ENCODE measurements at places on chromosomes 6 and 20.
A peak's percentile ranks its signal among the peaks of the same experiment; 100 is the strongest.

GRCh38 chr6:44670146-44670545 is 282.6 kb downstream of the CDC5L start:
- DNase-seq: no peak

DNA sequence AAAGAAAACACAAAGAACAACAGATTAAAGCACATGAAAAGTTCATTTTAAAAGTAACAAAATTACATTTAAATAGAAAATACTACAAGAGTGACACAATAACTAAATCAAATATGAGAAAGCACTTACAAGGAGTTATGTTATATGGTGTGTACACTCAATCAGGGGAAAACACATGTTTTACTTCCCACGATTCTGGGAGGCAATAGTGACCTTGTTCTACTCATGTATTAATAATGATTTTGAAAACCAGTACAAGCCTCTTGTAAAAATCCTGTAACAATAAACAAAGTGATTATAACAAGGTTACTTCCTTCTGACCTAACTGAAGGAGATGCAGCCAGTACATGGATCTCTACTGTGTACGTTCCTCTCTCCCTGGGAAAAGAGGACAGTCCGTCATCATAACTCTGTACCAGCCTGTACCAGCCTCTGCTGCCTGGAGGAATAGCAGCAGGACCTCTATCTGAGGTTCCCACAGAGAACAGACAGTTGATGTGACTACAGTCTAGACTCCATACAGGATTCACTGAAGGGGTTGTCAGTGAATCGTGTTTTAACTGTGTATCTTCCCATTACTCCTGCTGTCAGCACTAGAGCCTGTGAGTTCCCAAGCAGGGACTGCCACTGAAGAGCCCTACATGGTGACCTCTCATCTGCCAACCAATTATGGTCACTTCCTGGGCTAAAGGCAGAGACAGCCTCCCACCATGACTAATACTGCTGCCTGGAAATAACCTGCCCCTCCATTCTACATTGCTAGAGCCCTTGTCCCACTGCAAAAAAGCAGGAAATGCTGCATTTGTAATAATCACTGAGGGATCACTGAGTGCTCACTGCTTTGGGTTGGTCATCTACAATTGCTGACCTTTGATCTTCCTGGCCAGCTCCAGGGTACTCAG is 149.7 kb downstream of the KIF16B start:
- peak; percentile 1 for DNase-seq

GRCh38 chr6:100412872-100413271 is 51.8 kb downstream of the SIM1 start:
- no peak for DNase-seq

- DNase-seq: peak; percentile 83
Observed at GRCh38 chr20:54103067-54103761, 32.8 kb upstream of the BCAS1 start.

DNA sequence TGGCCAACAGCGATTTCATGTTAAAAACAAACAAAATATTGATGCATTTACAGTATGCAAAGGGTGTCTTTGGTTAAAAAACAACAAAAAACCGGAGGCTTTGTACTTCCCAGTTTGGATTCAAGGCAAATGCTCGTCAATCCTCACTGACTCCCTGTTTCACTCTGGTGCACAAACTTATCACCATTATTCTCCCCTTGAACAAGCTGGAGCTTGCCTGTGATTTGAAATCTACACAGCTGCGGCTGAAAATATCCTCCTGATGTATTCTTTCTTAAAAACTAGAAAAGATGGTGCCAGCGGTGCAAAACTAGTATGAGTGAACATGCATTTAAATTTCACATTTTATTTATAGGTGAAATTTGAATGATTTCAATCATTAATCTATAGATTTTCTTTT is 3.3 kb downstream of the PERP start:
- DNase-seq: no peak

DNA sequence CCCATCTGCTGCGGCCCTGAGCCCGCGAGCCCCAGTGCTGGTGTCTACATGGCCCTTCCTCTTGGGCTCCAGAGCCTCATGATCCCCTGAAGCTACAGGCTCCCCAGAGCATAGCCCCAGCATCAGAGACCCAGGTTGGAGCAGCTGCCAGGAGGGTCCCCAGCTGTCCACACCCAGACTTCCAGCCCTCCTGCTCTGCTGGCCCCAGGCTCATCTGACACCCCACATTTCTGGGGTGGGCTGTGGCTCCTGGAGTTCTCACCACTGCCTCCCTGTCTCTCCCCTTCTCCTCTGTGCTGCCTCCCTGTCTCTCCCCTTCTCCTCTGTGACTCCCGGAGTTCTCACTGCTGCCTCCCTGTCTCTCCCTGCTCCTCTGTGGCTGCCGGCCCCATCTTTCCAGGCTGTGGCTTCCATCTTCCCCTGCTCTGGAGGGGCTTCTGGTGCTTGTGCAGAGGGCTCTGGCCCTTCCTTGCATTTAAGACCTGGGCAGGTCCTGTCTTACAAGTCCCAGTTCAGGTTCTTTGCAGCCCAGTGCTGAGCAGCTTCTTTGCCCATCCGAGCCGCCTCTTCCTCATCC is 108.1 kb downstream of the ERMARD start:
- DNase-seq: no peak

GRCh38 chr20:57266291-57267157 is at the start of gene BMP7:
Gene BMP7 (minus strand): TSS chr20:57266641. CDS start chr20:57266122, 519 bp downstream.
- DNase-seq: no peak

DNA sequence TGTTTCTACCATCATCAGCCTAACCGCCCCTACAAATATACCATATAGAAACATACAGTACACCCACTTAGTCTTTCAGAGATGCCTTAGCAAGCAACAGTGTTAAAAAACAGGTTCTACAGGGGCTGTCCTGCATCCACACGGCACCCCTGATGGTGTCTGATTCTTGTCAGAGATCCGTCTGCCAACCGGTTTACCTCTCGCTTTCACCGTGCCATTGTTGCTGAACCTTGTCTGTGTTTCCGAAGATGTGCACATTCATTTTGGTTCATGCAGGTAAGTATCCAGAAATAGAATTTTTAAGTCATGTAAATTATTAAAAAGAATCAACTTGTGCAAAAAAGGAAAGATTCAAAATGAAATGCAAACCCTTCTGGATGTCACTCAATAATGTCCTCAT is 52.9 kb downstream of the EPHA7 start:
- no peak for DNase-seq

- no peak for DNase-seq
Observed at GRCh38 chr6:21751608-21752007, 158.1 kb downstream of the SOX4 start.

DNA sequence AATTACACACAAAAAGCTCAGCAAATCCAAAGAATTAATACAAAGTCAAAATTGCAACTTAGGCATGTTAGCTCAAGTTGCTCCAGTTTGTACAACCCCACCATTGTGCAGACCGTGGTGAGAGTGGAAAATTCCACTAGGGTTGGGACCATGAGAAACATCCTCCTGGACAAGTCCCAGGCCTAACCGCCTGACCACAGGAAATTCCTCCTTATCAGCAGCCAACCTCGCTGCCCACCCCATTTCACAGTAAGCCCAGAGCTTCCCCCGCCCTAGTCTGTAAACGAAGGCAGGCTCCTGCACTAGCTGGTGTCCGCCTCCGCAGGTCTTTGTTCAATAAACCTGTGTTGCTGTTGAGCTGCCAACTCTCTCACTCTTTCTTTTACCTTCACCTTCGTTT is 1023.3 kb downstream of the EYS start:
- DNase-seq: no peak

DNA sequence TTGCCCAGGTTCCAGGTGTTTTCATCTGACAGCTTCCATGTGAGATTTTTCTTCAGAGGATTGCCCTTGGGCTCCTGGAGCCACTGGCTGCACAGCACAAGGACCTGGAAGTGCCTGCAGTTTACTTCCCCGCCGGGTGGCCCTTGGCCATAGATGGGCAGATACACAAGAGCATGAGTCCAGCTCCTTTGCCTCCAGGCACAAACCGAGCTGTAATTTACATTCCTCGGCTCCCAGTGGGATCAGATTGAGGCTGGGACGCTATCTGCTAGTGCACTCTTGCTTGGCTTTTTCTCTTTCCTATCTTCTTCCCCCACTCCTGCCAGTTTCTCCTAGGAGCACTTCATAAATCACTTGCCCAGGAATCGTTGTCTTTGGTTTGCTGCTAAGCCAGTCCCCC is 85.4 kb upstream of the RALY start:
- DNase-seq: no peak

- DNase-seq: no peak
Observed at GRCh38 chr6:87102151-87102621, 7.3 kb upstream of the CGA start.

DNA sequence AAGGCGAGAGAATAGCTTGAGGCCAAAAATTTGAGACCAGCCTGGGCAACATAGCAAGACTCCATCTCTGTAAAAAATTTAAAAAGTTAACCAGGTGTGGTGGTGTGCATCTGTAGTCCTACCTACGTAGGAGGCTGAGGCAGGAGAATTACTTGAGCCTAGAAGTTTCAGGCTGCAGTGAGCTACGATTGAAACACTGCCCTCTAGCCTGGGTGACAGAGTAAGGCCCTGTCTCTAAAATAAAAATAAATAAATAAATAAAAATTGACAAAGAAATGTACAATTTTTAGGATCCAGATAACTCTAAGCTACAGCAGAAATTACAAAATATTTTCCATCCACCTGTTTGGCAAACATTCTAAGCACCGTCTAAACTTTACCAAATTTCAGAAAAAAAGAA is 941.0 kb upstream of the ADGRB3 start:
- DNase-seq: no peak

DNA sequence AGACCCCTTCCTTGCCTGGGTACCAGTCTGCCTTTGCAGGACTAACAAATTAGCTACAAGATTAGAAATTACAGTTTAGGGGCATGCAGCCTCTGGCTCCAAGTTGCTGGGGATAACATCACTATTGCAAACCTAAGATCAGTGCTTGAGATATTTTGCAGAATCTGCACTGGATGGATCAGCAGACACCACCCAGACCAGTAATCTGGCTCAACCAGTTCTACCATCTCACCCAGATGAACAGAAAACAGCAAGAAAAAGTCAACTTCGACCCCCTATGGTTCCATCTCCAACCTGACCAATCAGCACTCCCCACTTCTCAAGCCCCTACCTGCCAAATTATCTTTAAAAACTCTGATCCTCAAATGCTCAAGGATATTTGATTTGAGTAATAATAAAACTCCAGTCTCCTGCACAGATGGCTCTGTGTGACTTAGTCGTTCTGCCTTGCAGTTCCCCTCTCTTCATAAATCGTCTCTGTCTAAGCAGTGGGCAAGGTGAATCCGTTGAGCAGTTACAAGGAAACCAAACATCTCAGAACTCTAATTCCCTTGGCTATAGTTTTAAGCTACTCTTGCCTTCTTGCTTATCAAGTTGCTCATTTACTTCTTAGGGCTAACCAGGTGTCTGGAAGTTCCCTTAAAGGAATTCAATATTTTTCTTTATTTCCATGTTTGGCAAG is 16.1 kb upstream of the LMBRD1 start:
- DNase-seq: no peak

DNA sequence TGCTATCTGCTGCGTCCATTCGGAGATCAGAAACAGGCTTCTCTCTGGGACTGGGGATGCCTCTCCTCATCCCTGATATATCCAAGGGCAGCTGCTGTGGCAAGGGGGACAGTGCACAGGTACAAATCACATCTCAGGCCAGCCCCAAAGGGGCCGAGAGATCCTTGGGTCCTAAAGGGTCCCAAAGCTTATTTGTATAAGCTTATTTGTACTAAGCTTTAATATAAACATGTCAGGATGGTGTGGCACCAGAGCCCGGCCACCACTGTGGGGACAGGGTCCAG is 45.3 kb downstream of the FGD2 start:
- no peak for DNase-seq

DNA sequence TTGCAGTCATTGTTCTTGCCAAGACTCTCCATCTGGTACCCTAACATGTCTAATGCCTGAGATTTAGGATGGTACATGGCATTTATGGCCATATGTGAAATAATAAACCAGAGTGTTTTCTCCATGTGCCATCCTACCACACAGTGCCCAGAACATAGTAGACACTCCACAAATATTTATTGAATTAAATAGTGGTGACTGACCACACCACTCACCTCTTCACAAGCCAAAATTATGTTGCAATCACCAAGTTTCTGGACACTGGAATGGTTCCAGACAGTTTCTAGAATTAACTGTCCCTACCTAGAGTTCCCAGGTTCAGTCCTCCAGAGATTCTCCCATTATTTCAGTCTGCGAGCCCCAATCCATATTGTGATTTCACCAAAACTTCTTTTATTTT is 427.3 kb downstream of the KIF16B start:
- no peak for DNase-seq

DNA sequence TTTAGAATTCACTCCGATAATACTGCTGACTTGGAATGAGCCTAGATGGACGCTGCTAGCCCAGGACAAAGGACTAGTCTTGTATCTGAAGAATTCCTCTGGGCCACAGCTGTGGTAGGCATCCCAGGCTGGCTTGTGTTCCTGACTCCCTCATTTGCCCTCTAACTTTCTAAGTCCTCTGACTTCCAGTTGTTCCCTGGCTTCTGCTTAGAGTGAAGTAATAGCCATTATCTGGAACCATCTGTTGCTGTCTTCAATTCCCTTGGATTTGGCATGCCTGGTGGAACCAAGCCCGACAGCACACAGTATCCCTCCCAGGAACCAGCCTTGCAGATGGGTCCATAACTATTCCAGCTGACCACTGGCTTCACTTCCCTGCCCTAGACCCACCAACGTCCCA is 376.0 kb downstream of the SYNE1 start:
- DNase-seq: no peak

GRCh38 chr20:21136015-21136732 is 10.3 kb downstream of the KIZ start:
- DNase-seq: no peak

DNA sequence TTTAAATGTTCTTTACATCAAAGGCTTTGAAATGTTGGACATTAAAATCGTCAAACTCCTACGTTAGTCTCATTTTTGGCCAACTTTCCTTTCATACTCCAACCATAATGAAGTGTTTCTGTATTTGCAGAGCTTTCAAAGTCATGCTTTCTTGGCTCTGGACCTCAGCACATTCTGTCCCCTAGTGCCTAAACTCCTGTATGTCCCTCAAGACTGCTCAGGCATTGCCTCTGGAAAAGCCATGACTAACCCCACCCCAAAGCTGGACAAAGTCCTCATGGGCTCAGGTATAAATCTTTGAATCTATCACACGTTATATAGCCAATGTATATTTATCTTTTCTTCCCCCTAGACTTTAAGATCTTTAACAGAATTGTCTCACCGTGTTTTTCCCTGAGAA is 18.9 kb downstream of the IFNGR1 start:
- DNase-seq: no peak

GRCh38 chr20:6704132-6704861 is 63.2 kb upstream of the BMP2 start:
- no peak for DNase-seq

- DNase-seq: peak; percentile 17
Observed at GRCh38 chr6:154239392-154239791, 117.2 kb downstream of the IPCEF1 start.

- DNase-seq: peak; percentile 53
Observed at GRCh38 chr20:37669062-37669772, 24.6 kb upstream of the CTNNBL1 start.

- DNase-seq: no peak
Observed at GRCh38 chr20:37230200-37230599, 31.4 kb downstream of the GHRH start.

GRCh38 chr6:134406311-134406710 is 88.4 kb upstream of the SGK1 start:
- DNase-seq: no peak
